HCT116 (cell line): ENCODE measurements at places on chromosomes 7 and 10. TPM values are rescaled to one million over a fixed set of nuclear protein-coding genes. Genes with fewer than 3 reads are reported as not detected.
A peak's percentile ranks its signal among the peaks of the same experiment; 100 is the strongest.

GRCh38 chr7:12554351-12554750 lies 16.2 kb upstream of the SCIN start:
- peaks cover 5% of the 10 kb centered on the region for H3K4me1 ChIP-seq
- no peak overlapping the region for H3K4me3 ChIP-seq
- H3K27ac ChIP-seq: no peak overlapping the region

- H3K4me3 ChIP-seq: peak overlapping the region; percentile 99
- H3K4me1 ChIP-seq: peaks cover 11% of the 10 kb centered on the region
- no peak for DNase-seq
Measured at GRCh38 chr10:68957654-68958053, 1.7 kb downstream of the DDX21 start.

DNA sequence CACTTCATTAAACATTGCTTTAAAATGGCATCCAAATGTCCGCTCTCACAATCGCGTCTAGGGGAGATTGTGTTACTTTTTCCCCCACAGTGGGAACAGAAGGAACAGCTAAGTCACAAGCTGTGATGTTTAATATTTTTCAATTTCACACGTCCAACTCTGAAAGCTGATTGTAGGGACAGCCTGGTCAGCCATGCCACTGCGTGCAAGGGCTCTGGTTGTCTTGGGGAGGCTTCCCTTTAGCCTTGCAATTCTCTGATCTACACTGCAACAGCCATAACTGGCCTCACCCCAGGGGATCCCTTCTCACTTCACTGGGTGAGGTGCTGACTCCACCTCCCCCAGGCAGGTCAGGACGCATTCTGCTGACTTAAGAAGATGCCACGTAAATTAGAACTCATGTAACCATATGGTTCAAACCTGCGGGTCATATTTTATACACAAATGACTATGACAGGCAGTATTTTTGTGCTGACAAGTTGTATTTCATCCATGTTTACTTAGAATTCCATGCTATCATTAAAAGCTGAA lies 425.2 kb upstream of the NFE2L3 start:
- H3K4me3 ChIP-seq: no peak overlapping the region
- H3K4me1 ChIP-seq: no peaks in the 10 kb centered on the region
- peaks cover 76% of the 10 kb centered on the region for H3K27me3 ChIP-seq
- no peaks in the 10 kb centered on the region for H3K36me3 ChIP-seq

GRCh38 chr7:107998150-107998549 lies 4.8 kb downstream of the LAMB1 start:
- H3K4me3 ChIP-seq: no peak overlapping the region
- no peak overlapping the region for H3K27ac ChIP-seq
- H3K36me3 ChIP-seq: no peaks in the 10 kb centered on the region
- H3K27me3 ChIP-seq: no peaks in the 10 kb centered on the region
- DNase-seq: no peak
- H3K4me1 ChIP-seq: peaks cover 41% of the 10 kb centered on the region

DNA sequence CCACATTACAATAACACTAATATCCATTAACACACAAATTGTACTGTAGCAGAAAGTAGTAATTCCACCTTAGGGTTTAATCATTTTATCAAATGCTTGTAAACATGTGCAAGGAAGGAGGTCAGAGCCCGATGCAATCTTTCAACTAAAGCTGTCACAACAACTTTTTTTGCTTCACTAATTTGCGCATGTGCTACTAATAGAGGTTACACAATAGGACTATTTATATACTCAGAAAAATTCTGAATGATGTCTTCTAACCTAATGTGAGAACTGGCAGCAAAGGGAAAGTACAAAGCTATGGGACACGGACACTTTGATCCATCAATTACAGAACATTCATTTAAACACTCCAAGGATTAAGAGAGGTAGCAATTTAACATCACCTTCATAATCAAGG lies 244.4 kb downstream of the CHCHD3 start:
- no peaks in the 10 kb centered on the region for H3K27me3 ChIP-seq
- no peak overlapping the region for H3K4me3 ChIP-seq
- no peaks in the 10 kb centered on the region for H3K4me1 ChIP-seq
- H3K36me3 ChIP-seq: no peaks in the 10 kb centered on the region
- DNase-seq: no peak
- H3K27ac ChIP-seq: no peak overlapping the region

Gene POLR2J
- 54.9 TPM for total RNA-seq

- no peaks in the 10 kb centered on the region for H3K36me3 ChIP-seq
- peaks cover 37% of the 10 kb centered on the region for H3K4me1 ChIP-seq
- DNase-seq: peak; percentile 88
- H3K27me3 ChIP-seq: no peaks in the 10 kb centered on the region
- H3K4me3 ChIP-seq: peak overlapping the region; percentile 40
Measured at GRCh38 chr10:3482200-3482993, 302.6 kb downstream of the KLF6 start.

GRCh38 chr10:26502986-26503385 lies 64.8 kb downstream of the APBB1IP start:
- DNase-seq: no peak
- H3K27me3 ChIP-seq: no peaks in the 10 kb centered on the region
- H3K4me3 ChIP-seq: no peak overlapping the region
- no peaks in the 10 kb centered on the region for H3K4me1 ChIP-seq
- no peaks in the 10 kb centered on the region for H3K36me3 ChIP-seq

DNA sequence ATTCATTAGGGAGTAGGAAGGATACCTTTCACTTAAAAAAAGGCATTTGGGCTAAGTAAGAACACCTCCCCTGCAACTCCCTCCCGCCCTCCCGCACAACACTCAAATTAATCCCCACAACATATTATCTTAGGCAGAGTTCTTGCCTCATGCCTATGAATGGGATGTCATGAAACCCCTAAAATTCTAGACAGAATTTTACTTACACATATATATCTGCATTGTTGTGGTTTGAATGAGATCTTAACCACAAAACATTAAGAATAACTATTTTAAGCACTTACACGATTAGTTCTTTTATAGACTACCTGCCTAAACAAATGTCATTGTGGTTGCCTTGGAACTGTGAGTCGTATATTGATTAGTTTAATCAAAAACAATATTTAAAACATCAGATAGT lies 4.5 kb upstream of the ITGB1 start:
- H3K4me3 ChIP-seq: peak overlapping the region; percentile 49
- no peaks in the 10 kb centered on the region for H3K27me3 ChIP-seq
- DNase-seq: no peak
- no peaks in the 10 kb centered on the region for H3K36me3 ChIP-seq
- peak overlapping the region; percentile 78; the same call in 1 of the 2 replicates for H3K27ac ChIP-seq
- peaks cover 27% of the 10 kb centered on the region for H3K4me1 ChIP-seq

Gene RHOBTB1
- 1.6 TPM for total RNA-seq

DNA sequence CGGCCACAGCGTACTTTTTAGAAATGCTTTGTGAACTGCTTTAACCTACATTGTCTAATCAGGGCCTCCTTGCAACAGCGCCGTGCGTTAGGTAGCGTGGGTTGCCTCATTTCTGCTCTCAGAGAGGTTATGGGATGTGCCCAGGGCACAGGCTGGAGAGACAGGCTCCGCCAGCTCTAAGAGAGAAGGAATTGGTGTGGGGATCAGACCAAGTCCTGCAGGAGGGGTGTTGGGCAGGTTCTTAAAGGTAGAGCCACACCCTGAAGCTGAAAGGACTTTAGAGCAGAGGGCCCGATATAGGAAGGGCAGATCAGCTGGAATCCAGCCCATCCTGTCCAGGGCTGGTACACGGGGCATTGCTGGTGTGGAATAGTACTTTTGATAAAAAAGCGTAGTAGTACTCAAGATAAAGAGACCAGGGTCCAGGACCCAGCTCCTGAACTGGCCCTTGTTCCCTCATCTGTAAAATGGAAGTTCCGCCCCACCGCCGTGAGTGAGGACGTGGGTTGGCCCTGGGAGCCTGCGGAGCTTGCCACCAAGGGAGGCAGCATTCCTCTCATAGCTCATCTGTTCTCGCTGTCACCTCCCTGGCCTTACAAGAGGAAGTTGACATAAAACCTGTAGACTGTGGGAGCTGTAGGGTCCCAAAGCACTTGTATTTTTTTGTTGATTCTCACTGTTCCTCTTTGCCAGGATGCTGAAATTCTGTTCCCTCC lies 37.2 kb downstream of the TMEM120A start:
- DNase-seq: no peak
- no peak overlapping the region for H3K4me3 ChIP-seq
- no peak overlapping the region for H3K27ac ChIP-seq
- peaks cover 23% of the 10 kb centered on the region; the same call in 1 of the 2 replicates for H3K4me1 ChIP-seq

DNA sequence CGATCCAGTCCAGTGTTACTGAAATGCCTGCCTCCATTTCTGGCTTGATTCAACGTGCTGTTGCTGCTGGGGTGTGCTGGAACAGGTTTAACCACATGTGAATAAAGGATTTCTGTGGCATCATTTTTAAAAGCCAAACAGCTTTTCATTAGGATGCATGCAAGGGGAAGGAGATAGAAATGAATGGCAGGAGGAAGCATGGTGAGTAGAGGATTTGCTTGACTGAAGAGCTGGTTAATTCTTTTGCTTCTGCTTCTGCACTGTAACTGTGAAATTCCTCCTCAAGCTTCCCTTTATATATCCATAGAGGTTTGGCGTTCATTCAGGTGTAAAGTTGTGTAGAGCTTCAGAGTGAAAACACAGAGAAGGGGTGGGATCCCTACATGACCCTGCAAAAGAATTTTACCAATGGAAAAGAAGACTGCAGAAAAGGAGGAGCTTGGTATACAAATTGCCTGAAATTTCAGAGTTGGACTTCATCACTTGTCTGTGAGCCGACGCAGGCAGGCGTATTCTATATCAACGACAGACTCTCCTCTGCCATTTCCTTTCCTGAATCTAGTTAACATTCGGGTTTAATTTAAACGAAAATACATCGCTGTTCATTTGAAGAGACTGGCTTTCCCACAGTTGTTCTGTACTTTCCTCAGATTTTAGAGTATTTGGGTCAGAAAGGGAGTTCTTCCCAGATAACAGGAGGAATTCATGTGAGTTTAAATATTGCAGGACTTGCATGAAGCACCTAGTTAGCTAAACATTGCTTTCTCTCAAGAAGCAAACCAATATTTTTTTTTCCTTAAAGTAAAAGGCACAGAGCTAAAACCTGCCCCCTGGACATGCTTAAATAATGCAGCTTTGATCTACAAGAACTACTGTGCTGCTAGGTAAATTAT lies at the start of gene SOSTDC1:
Gene SOSTDC1 (minus strand): TSS at position 270 of the 893 bp plus-strand sequence. CDS start 70 bp downstream, at position 200.
- no peaks in the 10 kb centered on the region for H3K27me3 ChIP-seq
- DNase-seq: no peak
- no peak within 1 kb of the TSS for H3K4me3 ChIP-seq
- no peaks in the 10 kb centered on the region for H3K36me3 ChIP-seq
- no peaks in the 10 kb centered on the region for H3K4me1 ChIP-seq

Gene RAMP3
- total RNA-seq: not detected

DNA sequence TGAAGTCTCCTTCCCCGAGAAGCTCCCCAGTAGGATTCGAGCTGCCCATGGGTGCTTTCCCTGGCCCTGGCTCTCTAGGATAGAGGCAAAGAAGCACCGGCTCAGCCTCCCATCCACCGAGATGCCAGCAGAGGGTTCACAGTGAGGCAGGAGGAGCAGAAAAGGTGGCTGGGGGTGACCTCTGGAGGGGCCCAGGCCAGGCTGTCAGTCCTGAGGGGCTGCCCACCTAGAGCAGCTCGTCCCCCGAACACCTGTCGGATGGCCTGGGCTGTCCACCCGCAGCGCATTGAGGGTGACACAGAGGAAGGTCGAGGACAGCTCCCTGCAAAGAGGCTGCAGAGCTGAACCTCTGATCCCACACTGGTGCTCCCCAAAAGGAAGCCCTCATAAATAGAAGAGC lies 167.2 kb upstream of the PPP2R2D start:
- H3K36me3 ChIP-seq: no peaks in the 10 kb centered on the region
- no peaks in the 10 kb centered on the region for H3K4me1 ChIP-seq
- no peak overlapping the region for H3K4me3 ChIP-seq
- DNase-seq: no peak

Gene EBF3
- total RNA-seq: 0.12 TPM

Gene OPN1SW
- not detected for total RNA-seq

DNA sequence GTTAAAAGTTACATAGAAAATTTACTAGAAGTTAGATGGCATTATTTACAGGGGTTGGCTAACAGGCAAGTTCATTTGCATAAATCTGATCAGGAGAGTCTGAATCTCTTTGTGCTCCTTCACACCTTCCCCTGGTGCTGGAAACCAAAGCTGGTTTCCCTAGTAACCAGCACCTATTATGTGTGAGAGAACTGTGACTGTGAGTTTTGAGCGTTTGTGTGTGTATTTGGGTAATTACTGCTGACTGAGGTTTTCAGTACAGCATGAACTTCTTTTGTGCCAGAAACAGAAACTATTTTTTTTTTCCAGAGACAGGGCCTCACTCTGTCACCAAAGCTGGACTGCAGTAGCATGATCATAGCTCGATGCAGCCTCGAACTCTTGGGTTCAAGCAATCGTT lies 10.3 kb upstream of the IFIT1B start:
- H3K4me3 ChIP-seq: no peak overlapping the region
- H3K27ac ChIP-seq: no peak overlapping the region
- no peak for DNase-seq
- no peaks in the 10 kb centered on the region for H3K36me3 ChIP-seq
- no peaks in the 10 kb centered on the region for H3K27me3 ChIP-seq
- H3K4me1 ChIP-seq: no peaks in the 10 kb centered on the region

Gene VSTM2A
- not detected for total RNA-seq

GRCh38 chr7:55484241-55484640 lies 88.1 kb downstream of the VOPP1 start:
- no peaks in the 10 kb centered on the region for H3K4me1 ChIP-seq
- no peak for DNase-seq
- no peak overlapping the region for H3K27ac ChIP-seq
- no peaks in the 10 kb centered on the region for H3K36me3 ChIP-seq

DNA sequence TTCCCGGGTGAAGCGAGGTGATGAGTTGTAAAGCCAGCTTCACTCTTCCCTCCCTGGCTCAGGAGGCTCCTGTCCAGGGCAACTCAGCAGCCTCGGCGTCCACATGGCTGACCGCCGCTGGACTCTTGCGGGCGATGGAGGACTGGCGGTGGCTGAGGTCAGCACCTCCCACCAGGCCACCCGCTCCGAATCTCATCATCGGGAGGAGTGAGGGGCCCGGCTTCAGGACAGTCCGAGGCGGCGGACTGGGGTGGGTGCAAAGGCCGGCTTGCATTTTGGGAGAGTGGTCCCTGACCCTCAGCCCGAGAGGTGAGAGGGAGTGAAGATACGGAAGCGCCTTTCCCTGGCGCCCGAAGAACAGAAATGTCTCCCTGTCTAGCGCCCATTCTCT lies 759 bp downstream of the DNAJB12 start:
- no peak for DNase-seq
- H3K27ac ChIP-seq: peak overlapping the region; percentile 95
- H3K4me1 ChIP-seq: peaks cover 11% of the 10 kb centered on the region
- H3K27me3 ChIP-seq: no peaks in the 10 kb centered on the region
- no peaks in the 10 kb centered on the region for H3K36me3 ChIP-seq

- H3K27ac ChIP-seq: no peak overlapping the region
- H3K36me3 ChIP-seq: no peaks in the 10 kb centered on the region
- H3K4me1 ChIP-seq: no peaks in the 10 kb centered on the region
- no peak for DNase-seq
- H3K27me3 ChIP-seq: peaks cover 30% of the 10 kb centered on the region; the same call in 1 of the 2 replicates
Measured at GRCh38 chr10:2915412-2915811, 151.9 kb upstream of the PFKP start.

DNA sequence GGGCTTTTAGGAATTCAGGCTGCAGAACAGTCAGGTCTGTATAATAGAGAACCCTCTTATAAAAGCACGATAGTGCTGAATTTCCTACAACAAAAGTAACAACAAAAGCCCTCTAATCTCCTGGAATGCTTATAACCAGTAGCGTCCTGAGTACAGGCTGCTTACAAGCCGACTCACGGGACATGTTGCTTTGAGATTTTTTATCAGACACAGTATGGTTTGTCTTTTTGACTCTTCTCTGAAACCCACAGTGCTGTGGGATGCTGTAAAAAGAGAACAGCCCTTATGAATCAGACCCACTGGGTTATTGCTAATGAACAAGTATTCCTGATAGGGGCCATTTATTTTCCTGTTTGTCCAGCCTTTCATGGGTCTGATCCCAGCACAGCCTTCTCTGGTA lies 59.4 kb downstream of the PLPP4 start:
- H3K4me1 ChIP-seq: no peaks in the 10 kb centered on the region
- no peak overlapping the region for H3K4me3 ChIP-seq
- DNase-seq: no peak
- H3K27me3 ChIP-seq: peaks cover 32% of the 10 kb centered on the region
- no peaks in the 10 kb centered on the region for H3K36me3 ChIP-seq
